ENCODE measurements at places on chromosomes 4 and X.

DNA sequence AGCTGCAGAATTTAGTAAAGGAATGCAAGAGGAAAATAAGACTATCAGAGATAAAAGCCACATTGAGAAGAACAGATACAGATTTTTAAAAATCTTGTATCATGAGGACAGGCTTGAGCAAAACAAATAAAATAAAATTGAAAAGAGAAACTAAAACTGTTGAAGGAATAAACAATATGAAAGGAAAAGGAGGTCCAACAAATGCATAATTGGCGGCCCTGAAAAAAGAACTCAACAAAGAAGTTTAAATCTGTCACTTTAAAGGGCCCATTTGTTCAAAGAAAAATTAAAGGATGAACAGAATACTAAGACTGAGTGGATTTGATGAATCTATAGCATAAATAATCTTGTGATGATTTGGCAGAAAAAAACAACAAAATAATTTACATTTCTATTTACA, 36.5 kb downstream of the TMPRSS11B start:
- no peak for DNase-seq

DNA sequence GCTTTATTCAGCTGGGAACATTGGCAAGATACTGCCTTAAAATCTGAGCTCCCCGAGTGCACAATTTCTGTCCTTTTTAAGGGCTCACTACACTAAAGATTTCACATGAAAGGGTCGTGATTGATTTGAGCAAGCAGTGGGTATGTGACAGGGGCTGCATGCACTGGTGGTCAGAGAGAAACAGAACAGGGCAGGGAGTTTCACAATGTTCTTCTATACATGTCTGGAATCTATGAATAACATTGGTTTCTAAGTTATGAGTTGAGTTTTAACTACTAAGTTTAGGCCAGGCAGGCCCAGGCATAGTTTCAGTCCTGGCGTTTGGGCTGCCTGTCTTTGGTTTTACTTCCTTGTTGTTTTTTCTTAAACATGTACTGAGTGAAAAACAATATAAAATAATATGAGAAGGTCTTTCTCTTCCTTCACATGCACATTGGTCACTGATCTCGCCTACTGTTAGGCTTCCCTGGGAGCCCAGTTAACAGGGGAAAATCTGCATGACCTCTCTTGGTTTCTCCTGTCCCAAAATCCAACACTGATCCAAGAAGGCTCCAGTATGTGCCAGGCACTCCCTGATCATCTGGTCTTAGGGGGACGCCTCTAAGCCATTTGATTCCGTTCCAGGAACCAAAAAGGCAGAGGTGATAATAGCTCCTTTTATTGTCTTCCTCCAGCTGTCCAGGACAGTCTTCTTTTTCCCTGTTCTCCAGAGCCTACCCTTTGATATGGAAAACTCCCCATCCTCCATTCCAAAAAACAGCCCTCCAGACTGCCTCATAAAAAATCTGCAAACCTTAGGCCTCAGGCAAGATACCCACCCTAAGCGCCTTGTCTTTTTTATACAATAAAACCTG, at the start of gene UGT2B17:
Gene UGT2B17, minus strand, starts transcription at position 51 of the 854 bp plus-strand sequence. CDS start 7,838 bp downstream, outside the sequence.
- DNase-seq, result no peak

DNA sequence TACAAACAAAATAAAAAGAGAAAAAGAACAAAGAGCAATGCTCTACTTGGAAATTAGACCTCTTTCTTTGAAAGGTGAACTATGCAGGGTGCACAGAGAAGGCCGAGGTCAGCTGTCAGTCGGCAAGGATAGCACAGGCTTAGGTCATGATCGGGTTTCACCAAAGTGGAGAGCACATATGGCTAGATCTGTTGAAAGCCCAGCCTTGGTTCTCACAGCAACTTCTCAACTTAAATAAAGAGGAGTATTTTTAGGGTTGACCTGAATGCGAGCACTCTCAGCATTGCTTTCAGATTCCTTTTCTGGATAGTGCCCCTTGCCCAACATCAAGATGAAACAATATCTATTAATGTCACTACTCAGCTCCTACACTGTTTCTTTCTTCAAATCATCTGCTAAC, 122.9 kb upstream of the GPC4 start:
- no peak for DNase-seq

GRCh38 chr4:122604146-122604545, 16.7 kb downstream of the IL21 start:
- DNase-seq, result no peak

DNA sequence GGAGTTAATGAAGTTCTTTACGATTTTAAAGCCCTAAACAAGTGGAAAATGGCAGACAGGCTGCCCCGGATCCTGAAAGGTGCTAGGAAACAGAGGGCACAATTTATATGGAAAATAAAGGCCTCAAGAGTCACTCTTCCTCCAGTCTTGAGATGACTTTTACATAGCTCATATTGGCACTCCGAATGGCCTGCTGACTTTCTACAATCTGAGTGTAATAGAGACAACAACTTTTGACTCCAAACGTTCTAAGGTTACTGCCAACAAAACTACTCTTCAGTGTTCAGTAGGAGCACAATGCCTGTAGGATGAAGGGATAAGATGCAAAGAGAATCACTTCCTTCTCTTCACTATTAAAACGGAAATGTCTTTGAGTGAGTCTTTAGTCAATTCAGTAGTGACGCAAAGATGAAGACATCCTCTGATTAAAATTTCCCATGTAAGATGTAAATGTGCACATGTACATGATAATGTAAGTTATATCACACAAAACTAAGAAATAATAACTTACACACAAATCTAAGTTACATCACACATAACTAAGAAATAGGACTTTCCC, 40.5 kb downstream of the VEGFC start:
- DNase-seq, result no peak

Measured in NCI-H1092 treated with DMSO at 0.1 percent for 48 hours (cell line).